ENCODE measurements at places on chromosomes 6 and 20.

DNA sequence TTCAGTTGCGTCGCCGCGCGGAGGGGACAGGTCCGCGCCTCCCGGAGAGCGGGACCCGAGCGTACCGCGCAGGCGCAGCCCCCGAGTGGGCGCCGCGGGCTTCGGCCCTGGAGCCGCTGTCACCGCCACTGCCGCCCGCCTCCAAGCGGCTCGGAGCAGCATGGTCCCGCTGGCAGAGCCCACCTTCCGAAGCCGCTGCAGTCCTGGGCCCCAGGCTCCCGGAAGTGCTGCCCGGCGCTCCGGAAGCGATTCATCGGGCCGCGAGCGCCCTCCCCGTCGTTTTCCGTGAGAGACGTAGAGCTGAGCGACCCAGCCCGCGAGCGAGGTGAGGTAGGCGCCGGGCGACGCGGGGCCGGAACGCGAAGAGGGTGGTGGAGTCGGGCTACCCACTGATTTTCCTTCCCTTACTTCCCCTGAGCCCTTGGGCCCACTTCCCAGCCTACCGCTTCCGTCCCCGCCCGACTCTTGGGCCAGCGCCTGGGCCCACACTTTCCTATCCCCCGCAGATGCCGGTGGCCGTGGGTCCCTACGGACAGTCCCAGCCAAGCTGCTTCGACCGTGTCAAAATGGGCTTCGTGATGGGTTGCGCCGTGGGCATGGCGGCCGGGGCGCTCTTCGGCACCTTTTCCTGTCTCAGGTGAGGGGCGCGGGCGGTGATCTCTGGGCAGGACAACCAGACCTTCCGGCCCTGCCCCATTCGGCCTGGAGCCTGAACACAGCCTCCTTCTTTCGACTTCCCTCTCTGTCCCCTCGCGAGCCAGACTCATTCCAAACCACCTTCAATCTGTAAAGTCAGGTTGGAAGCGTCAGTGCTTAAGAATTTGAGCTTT, at the start of the genes NFS1 and ROMO1:
TSS of gene NFS1 (minus strand) at position 226 of the 830 bp plus-strand sequence. CDS start at position 162, 64 bp downstream.
TSS of gene ROMO1 (plus strand) at position 279 of the 830 bp plus-strand sequence. CDS start at position 507, 228 bp downstream.
- DNase-seq = peak; percentile 80

DNA sequence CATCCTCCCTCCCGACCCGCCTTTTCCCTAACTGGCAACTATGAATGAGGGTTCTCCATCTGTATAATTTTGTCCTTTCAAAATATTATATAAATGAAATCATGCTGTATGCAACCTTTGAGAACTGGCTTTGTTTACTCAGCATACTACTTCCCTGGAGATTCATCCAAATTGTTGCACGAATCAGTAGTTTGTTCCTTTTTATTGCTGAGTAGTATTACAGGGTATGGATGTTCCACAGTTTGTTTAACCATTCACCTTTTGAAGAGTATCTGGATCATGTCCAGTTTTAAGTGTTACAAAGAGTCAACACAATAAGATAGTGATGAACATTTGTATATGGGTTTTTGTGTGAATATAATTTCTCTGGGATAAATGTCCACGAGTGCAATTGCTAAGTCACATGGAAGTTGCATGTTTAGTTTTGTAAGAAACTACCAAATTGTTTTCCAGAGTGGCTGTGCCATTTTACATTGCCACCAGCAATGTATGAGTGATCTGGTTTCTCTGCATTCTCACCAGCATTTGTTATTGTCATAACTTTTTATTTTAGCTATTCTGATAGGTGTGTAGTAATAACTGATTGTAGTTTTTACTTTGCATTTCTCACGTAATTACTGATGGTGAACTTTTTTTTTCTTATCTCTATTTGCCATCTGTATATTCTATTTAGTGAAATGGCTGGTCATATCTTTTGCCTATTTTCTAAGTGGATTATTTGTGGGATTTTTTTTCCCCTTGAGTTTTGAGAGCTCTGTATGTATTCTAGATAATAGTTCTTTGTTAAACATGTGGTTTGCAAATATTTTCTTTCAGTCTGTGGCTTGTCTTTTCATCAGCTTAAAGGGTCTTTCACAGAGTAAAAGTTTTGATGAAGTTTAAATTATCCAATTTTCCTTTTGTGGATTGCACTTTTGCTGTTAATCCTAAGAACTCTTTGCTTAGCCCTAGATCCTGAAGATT, 14.4 kb upstream of the RNF24 start:
- no peak for DNase-seq

- no peak for DNase-seq
Observed at GRCh38 chr6:168126566-168127383, 47.8 kb upstream of the FRMD1 start.

DNA sequence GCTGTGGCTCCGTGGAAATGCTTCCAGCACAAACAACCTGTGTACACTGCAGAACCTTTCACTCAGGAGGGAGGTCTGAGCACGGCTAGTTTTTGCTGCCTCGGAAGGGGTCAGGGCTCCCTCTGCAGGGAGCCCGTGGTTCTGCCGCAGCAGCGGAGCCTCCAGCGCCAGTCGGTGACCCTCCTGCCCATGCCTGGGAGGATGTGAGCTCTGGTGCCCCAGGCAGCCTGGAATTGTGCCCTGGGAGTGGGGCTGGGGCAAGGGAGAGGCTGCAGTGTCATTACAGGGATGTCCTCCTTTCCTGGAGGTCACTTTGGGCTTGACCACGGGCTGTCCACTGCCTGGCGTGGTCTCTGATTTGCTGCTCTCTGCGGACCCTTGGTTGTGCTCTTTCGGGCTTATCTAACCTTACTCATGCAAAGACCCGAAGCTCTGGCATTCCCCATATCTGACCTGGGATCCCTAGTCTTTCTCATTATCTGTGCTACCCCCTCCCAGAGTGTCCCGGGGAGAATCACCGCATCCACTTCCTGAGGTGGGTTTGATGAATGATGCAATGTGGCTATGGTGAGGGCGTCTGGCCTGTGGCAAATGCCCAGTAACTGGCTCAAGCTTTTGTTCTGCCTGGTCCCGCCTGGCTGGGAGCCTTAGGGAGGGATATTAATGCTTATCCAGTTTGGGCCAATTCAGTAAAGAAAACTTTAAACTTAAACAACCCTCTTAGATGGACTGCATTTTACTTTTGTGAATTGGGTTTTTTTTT, 59.6 kb upstream of the TAGAP start:
- DNase-seq = peak; percentile 65

- DNase-seq = no peak
Observed at GRCh38 chr6:144123421-144123820, 26.9 kb upstream of the STX11 start.

DNA sequence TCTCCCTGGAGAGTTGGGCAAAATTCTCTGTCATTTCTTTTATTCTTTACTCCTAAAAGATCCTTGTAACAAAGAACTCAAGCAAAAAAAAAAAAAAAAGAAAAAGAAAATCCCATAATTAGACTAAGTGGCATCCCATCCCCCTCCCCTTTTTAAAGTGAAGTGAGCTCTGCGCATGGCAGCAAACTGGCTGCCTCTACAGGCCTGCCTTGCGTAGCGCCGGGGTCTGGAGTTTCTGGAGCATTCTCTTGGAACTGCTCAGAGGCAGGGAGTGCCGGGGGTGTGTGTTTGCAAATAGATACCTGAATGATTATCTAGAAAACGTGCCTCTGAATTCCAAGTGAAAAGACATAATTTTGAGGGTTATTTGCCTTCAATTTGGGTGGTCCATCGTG, 48.1 kb downstream of the FOXC1 start:
- no peak for DNase-seq

GRCh38 chr6:100573166-100573565, 108.4 kb upstream of the SIM1 start:
- no peak for DNase-seq

DNA sequence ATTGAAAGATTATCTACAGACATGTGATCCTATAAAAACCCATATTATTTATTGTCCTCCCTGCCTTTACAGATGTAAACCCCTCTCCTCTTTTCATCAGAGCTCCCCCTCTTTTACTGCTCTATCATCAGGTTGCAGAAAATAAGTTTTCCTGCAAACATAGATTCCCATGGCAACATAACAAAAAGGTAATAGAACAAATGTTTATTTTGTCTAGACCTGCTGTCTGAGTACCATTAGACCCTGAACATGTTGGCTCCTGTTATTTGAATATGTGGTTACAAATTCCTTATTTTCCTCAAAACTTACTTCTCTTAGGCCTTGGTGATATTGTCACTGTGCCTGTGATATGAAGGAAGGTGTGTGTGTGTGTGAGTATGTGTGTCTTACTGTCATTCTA, 11.5 kb downstream of the MAPK14 start:
- no peak for DNase-seq

DNA sequence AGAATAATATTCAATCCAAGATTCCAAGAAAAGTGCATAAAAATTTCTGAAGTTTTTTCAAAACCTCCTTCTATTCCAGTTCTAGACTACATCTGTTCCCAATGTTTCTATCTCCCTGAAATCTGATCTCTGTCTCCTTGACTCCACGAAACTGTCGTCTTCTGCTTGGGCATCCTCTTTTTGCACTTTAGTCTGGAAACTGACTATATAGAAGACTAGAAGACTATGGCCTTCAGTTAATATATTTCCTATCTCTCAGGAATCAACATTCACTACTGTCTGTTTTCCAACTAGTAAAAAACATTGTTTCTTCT, 745.4 kb upstream of the ADGRB3 start:
- no peak for DNase-seq

- no peak for DNase-seq
Observed at GRCh38 chr6:79028641-79029314, 49.3 kb downstream of the PHIP start.

DNA sequence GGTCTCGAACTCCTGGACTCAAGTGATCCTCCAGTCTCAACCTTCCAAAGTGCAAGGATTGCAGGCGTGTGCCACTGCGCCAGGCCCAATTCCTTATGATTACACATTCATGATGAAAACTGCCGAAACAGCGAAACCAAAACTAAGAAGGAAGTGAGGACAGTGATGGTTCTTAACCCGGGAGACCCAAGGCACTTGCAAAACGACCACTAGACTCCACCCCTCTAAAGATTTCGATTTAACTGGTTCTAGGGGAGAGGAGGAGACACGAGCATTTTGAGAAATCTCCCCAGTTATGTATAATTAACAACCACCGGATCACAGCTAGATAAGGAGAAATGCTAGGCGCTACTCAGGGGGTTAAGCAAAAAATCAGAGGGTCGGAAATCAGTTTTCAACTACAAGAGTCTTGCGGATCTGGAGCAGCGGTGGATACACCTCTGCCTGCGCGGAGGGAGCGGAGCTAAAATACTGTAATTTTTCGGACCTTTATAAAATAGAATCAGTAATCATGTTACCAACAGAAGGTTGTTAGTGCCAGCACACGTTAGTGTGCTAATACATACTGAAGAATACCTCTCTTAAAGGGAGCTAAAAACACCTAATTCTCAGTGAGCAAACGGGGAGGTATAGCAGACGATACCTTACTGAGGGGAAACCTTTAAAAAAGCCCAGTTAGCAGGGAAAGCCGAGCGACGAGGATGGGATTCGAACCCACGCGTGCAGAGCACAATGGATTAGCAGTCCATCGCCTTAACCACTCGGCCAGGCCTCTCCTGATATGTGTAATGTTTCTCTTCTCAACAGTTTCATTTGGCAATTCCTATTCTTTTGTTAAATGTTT, 60.0 kb upstream of the BTN3A2 start:
- no peak for DNase-seq

GRCh38 chr20:3447321-3447720, 23.5 kb upstream of the ATRN start:
- DNase-seq = no peak

- DNase-seq = no peak
Observed at GRCh38 chr6:137089305-137089704, 44.5 kb upstream of the IL20RA start.

GRCh38 chr6:37916675-37917074, 97.1 kb downstream of the ZFAND3 start:
- no peak for DNase-seq

DNA sequence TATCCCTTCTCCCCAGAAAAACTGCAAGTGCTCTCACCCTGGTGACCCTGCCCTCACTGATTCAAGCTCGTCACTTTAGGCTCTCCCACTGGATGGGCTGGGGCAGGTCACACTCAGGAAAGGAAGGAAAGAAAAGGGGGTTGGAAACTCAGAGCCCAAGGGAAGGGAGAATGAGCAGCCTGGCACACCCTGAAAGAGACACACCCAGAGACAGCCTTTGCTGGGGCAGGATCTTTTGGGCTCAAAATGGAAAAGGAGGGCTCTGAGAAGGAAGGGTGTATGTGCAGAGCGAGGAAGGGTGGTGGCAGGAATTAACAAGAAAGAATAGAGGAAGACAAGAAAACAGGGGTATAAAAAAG, 2.5 kb downstream of the PPP1R18 start:
- no peak for DNase-seq

- DNase-seq = no peak
Observed at GRCh38 chr6:136549300-136550044, 750 bp downstream of the MAP7 start.

DNA sequence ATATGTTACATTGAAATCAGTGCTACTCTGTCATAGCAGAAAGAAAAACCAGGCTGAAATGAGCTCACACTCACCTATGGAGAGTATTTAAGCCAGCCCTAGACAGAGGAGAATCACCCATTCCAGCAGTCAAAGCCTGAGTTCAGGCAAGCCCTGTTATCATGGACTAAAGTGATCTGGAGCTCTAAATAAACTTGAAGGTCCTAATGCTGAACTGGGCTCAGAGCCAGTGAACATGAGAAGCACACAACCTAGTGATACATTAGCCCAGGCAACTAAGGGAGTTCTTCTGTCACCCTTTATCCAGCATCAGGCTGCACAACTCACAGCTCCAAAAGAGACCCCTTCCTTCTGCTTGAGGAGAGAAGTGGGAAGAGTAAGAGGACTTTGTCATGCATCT, 425.0 kb downstream of the COL12A1 start:
- DNase-seq = no peak

GRCh38 chr6:12336121-12336971, 46.2 kb downstream of the EDN1 start:
- DNase-seq = no peak

DNA sequence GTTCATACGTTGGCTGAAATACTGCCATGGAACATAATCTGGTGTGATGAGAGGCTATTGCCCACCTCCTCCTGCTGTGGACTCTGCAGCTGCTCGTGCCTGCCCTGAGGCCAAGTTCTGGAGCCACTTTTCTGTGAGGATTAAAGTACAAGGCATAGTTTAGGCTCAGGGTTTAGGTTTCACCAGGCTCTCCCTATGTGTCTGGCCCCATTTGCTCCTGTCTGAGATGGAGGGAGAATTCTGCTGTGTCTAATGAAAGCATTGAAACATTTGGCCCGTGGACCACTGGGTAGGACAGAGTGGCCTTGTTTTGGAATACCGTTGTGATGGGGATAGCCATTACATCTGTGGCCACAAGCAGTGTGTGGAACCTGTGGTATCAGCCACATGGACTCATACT, 5.9 kb downstream of the WRNIP1 start:
- DNase-seq = no peak

- peak; percentile 73 for DNase-seq
Observed at GRCh38 chr20:16574656-16575355, 1.6 kb upstream of the KIF16B start.

DNA sequence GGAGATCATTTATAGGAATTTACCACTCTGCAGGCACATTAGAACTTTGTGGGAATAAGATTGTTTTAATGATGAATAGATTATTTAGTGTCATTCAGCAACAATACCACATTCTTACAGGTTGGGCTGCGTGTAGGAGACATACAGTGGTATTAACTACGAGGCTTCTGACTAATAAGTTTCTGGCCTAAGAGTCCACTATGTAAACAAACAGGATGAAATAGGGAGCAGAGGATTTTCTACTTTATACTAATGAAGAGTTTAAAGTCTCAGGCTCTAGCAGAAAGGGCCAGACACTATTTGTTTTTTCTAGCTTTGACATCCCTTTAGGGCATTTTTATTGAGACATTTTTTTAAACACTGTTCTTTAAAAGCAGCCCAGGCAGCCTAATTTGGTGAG, 75.6 kb downstream of the SLC24A3 start:
- no peak for DNase-seq
